Bronchial smooth muscle cell (primary cell): ENCODE measurements at places on chromosomes 4 and X. TPM values are rescaled to one million over a fixed set of nuclear protein-coding genes. Genes with fewer than 3 reads are reported as not detected.

The GAGE2A gene
- total RNA-seq, result not detected in 2 replicates

The GYPB gene
- not detected in 2 replicates for total RNA-seq

The TMEM47 gene
- total RNA-seq, result 17.8 and 27.0 TPM in 2 replicates

The SAGE1 gene
- under 0.01 TPM in 1 of 2 replicates, not detected in the other for total RNA-seq

The HMX1 gene
- not detected in 2 replicates for total RNA-seq

The ZCCHC18 gene
- 0.69 and 1.7 TPM in 2 replicates for total RNA-seq
